ENCODE measurements at places on chromosomes 2 and 18. TPM values are rescaled to one million over a fixed set of nuclear protein-coding genes. Genes with fewer than 3 reads are reported as not detected.

Gene STK16
- total RNA-seq, result 12.1 TPM

Gene GPR75
- total RNA-seq, result 4.1 TPM

Gene GPR35
- 0.39 TPM for total RNA-seq

GRCh38 chr2:136381722-136382633, 264.0 kb upstream of the CXCR4 start:
- H3K27me3 ChIP-seq, result no peaks in the 10 kb centered on the region
- no peak for DNase-seq
- H3K4me1 ChIP-seq, result no peaks in the 10 kb centered on the region
- H3K27ac ChIP-seq, result no peak overlapping the region
- no peaks in the 10 kb centered on the region for H3K36me3 ChIP-seq

Gene GPR17
- total RNA-seq, result not detected

DNA sequence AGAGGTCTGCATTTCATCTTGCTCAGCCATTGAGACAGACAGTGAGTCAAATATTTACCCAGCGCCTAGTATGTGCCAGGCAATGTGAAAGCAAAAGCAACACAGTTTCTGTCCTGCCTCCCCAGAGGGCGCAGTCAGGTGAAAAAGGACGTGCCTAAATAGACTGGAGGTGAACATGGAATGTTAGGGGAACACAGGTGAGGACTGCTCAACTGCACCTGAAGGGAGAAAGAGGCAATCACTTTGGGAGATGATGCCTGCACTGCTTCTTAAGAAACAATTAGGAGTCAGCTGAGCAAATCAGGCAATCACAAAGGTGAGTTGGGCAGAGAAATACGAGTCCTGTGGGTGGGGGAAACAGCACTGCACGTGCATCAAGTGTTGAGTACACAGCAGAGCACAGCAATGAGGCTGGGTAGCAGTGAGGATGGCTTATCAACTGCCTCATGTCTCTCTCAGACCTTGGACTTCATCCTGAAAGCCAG, 218.3 kb upstream of the SMAD7 start:
- H3K4me3 ChIP-seq, result no peak overlapping the region
- no peaks in the 10 kb centered on the region for H3K36me3 ChIP-seq
- peak; percentile 8 for DNase-seq
- no peak overlapping the region for H3K27ac ChIP-seq
- H3K4me1 ChIP-seq, result no peaks in the 10 kb centered on the region
- H3K27me3 ChIP-seq, result no peaks in the 10 kb centered on the region

GRCh38 chr2:105712981-105713596, 31.6 kb upstream of the NCK2 start:
- DNase-seq, result no peak
- H3K27ac ChIP-seq, result no peak overlapping the region
- H3K4me3 ChIP-seq, result no peak overlapping the region
- no peaks in the 10 kb centered on the region for H3K4me1 ChIP-seq

DNA sequence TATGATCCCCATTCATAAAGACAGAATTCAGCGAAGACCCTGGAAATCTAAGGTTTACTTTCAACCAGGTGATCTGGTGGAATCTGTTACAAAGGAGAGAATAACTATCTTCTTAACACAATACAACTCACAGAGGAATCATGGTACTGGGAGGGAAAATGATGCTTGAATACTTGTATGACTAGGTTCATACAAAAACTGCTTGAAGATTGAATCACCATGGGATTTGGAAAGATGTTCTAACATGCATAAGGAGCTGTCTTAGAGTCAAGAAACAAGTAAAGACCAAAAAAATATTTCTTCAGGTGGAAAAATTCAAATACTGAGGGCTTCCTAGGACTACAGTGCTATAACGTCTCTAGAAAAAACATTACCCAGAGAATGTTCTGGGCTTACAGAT, 32.2 kb downstream of the COL5A2 start:
- no peak for DNase-seq
- no peaks in the 10 kb centered on the region for H3K4me1 ChIP-seq
- H3K27ac ChIP-seq, result no peak overlapping the region
- H3K36me3 ChIP-seq, result no peaks in the 10 kb centered on the region

Gene VRK2
- 11.0 TPM for total RNA-seq

- H3K4me3 ChIP-seq, result no peak overlapping the region
- DNase-seq, result no peak
- no peaks in the 10 kb centered on the region for H3K4me1 ChIP-seq
- no peaks in the 10 kb centered on the region for H3K36me3 ChIP-seq
These were observed 19.4 kb downstream of the PSMD14 start for GRCh38 chr2:161327582-161327981.
